ENCODE measurements at places on chromosomes 6 and 20. TPM values are rescaled to one million over a fixed set of nuclear protein-coding genes. Genes with fewer than 3 reads are reported as not detected.
A peak's percentile ranks its signal among the peaks of the same experiment; 100 is the strongest.

The LAMA2 gene
- total RNA-seq: 2.3 TPM

The MEP1A gene
- not detected for total RNA-seq

The KIF16B gene
- 17.3 TPM for total RNA-seq

The RNF144B gene
- total RNA-seq: 4.0 TPM

The PREX1 gene
- 65.3 TPM for total RNA-seq

The FAXC gene
- total RNA-seq: 8.8 TPM

The AFG1L gene
- total RNA-seq: 11.1 TPM

The VIP gene
- not detected for total RNA-seq

The HDGFL1 gene
- total RNA-seq: not detected

The SLC17A1 gene
- total RNA-seq: not detected

DNA sequence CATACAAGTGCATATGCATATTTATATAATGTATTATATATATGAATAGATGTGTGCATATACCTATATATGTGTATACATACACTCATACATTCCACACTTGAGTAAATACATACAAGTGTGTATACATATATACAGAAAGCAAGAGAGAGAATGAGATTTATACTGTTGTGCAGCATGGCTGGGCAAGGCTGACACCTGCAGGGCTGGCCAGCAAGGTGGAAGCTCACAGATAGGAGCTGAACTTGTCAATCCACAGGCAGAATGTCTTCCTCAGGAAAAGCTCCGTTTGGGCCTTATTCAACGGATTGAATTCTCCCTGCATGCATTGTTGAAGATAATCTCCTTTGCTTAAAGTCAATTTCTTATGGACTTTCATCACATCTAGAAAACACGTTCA is 256.7 kb downstream of the ZNF217 start:
- H3K27ac ChIP-seq: no peak overlapping the region
- no peaks in the 10 kb centered on the region for H3K36me3 ChIP-seq
- no peaks in the 10 kb centered on the region for H3K27me3 ChIP-seq
- no peaks in the 10 kb centered on the region for H3K4me1 ChIP-seq

- H3K27me3 ChIP-seq: no peaks in the 10 kb centered on the region
- no peak overlapping the region for H3K4me3 ChIP-seq
- H3K27ac ChIP-seq: no peak overlapping the region
- DNase-seq: no peak
Measured at GRCh38 chr6:135703007-135703406, 148.5 kb upstream of the PDE7B start.

DNA sequence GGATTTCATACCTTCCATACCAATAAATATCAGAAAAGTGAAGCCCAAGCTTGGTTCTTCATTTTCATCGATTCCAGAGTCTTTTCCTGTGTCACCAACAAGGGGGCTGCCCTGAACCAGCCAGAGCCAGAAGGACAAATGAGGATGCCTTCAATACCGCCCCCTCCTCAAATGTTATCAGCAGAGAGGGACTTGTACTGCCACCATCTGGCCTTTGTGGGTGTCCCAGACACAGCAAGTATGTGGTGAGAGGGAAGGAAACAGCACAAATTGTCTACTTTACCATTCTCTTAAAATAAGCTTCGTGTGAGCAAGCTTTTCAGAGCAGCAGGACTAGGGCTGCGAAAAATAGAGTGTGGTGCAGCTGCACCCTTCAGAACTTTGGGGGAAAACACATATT is 165.3 kb downstream of the SOBP start:
- no peak overlapping the region for H3K4me3 ChIP-seq
- no peak overlapping the region for H3K27ac ChIP-seq
- no peaks in the 10 kb centered on the region for H3K27me3 ChIP-seq
- no peaks in the 10 kb centered on the region for H3K36me3 ChIP-seq
- DNase-seq: peak; percentile 80
- H3K4me1 ChIP-seq: peaks cover 4% of the 10 kb centered on the region

DNA sequence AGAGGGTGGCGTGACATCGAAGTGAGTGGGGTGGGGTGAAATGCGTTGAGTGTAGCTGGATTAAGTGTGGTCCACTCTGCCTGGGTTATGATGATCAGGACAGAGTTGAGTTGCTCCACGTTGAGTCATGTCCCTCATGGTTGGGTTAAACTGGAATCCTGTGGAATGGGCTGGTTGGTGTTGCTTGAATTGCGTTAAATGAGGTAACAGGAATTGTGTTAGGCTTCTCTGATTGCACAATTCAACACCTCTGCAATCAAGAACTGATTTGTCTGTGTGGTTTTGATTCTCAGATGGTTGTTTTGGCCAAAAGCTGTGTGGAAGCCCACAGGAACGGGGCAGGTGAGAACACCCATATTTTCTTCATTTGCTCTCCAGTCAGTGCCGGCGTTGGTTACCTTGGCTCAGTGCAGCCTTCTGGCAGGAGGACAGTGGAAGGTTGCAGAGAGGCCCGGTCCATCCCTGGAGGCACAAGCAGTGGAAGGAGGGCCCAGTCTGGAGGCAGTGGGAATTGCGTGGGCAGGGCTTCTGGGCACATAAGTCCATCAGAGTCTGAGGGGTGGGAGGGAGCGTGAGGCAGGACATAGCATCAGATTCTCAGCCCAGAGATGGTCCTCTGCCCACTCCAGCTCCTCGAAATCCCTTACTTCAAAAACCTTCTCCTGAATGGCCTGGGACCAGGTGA is 11.6 kb downstream of the NOTCH4 start:
- DNase-seq: no peak
- no peaks in the 10 kb centered on the region for H3K4me1 ChIP-seq
- H3K4me3 ChIP-seq: no peak overlapping the region
- no peaks in the 10 kb centered on the region for H3K27me3 ChIP-seq

GRCh38 chr6:75382634-75382900 is 98.0 kb upstream of the TMEM30A start:
- no peak overlapping the region for H3K4me3 ChIP-seq
- no peaks in the 10 kb centered on the region for H3K36me3 ChIP-seq
- no peaks in the 10 kb centered on the region for H3K27me3 ChIP-seq
- peak overlapping the region; percentile 12 for H3K27ac ChIP-seq
- H3K4me1 ChIP-seq: no peaks in the 10 kb centered on the region

GRCh38 chr20:59318201-59318790 is 17.9 kb downstream of the EDN3 start:
- H3K4me1 ChIP-seq: peaks cover 3% of the 10 kb centered on the region
- H3K27me3 ChIP-seq: peaks cover 13% of the 10 kb centered on the region
- no peak overlapping the region for H3K27ac ChIP-seq
- DNase-seq: no peak

DNA sequence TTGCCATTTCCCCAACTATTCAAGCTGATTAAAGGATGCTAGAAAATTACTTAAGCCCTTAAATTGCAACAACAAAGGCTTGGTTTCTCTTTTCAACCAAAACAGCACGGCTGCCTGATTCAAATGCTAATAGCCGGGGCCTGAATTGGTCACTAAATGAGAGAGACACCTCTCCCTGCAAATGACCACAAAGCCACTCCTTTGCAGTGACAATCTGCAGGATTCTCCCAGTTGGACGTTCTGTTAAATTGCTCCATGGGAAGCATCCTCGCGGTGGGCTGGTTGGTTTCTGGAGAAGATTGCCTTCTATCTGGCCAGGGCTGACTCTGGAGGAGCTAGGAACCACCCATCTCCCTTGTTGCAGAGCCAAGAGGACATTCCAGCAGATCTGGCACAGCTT is 29.7 kb upstream of the TBXT start:
- DNase-seq: peak; percentile 68
- no peak overlapping the region for H3K4me3 ChIP-seq
- no peaks in the 10 kb centered on the region for H3K36me3 ChIP-seq

- no peaks in the 10 kb centered on the region for H3K27me3 ChIP-seq
- H3K27ac ChIP-seq: peak within 1 kb of the TSS; percentile 97
- peak within 1 kb of the TSS; percentile 88 for H3K4me3 ChIP-seq
- H3K4me1 ChIP-seq: peaks cover 3% of the 10 kb centered on the region
- no peak for DNase-seq
Measured at GRCh38 chr6:31728767-31729514, at the start of gene DDAH2. Gene DDAH2 (minus strand): TSS chr6:31729299. CDS start chr6:31729161, 138 bp downstream.

DNA sequence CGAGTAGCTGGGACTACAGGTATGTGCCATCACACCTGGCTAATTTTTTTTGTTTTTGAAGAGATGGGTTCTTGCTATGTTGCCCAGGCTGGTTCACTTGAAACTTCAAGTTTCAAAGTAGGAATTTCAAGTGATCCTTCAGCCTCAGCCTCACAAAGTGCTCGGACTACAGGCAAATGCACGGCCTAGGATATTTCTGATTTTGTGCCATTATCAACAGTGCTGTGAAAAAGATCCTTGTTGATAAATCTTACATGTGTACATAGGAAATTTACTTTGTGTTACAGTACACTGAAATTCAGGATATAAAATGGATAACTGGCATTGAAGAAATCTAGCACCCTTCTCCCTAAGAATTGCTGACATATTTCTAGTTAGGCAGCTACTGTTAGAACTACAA is 184.6 kb upstream of the PRDM1 start:
- no peaks in the 10 kb centered on the region for H3K27me3 ChIP-seq
- H3K4me1 ChIP-seq: peaks cover 3% of the 10 kb centered on the region

- no peak overlapping the region for H3K27ac ChIP-seq
- no peaks in the 10 kb centered on the region for H3K36me3 ChIP-seq
- H3K27me3 ChIP-seq: no peaks in the 10 kb centered on the region
- DNase-seq: peak; percentile 51
- no peak overlapping the region for H3K4me3 ChIP-seq
Measured at GRCh38 chr6:44039839-44040350, 87.4 kb downstream of the MRPL14 start.

- no peak for DNase-seq
- H3K27ac ChIP-seq: no peak overlapping the region
- H3K4me3 ChIP-seq: no peak overlapping the region
- peaks cover 37% of the 10 kb centered on the region for H3K36me3 ChIP-seq
Measured at GRCh38 chr20:36823121-36823520, 49.6 kb upstream of the DSN1 start.

DNA sequence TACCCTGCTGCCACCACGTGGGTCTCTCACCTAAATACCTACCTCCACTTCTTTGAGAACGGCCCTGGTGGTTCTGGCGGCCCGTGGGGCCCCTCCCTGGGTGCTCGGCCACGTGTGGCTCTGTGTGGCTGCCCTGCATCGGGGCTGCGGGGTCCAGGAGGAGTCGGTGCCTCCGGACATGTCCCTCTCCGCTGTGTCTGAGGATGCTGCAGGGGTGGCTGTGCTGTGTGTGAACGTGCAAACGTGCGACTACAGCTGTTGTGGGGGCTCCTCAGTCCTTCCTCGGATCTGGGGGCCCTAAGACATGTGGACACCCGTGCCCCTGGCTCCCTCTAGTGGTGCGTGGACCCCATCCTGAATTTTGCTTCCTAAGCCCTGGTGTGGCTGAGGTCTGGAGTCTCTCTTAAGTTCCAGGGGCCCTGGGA is 691.8 kb downstream of the QKI start:
- no peaks in the 10 kb centered on the region for H3K36me3 ChIP-seq
- peaks cover 21% of the 10 kb centered on the region for H3K27me3 ChIP-seq
- no peaks in the 10 kb centered on the region for H3K4me1 ChIP-seq
- peak; percentile 82 for DNase-seq
- no peak overlapping the region for H3K4me3 ChIP-seq

DNA sequence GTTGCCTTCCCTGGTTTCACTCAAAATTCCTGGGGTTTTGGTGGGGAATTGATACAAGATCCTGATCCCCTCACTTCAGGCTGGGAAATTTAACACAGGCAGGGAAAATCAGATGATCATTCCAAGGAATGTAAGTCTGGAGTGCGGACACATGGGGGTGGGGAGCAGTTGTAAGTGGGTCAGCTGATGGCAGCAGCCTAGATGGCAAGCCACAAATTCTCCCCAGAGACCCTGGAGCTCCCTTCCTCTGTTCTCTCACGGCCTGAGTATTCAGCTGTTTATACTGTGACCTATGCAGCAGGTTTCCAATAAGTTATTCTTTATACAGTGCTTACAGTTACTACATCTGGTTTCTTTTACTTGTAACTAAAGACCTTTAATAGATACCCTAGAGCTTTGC is 144.9 kb downstream of the SH3BGRL2 start:
- no peak for DNase-seq
- no peaks in the 10 kb centered on the region for H3K36me3 ChIP-seq
- no peak overlapping the region for H3K4me3 ChIP-seq
- H3K4me1 ChIP-seq: peaks cover 3% of the 10 kb centered on the region
- H3K27me3 ChIP-seq: no peaks in the 10 kb centered on the region

- H3K4me3 ChIP-seq: no peak overlapping the region
- H3K36me3 ChIP-seq: no peaks in the 10 kb centered on the region
Measured at GRCh38 chr20:5668529-5668868, 81.7 kb upstream of the SHLD1 start.

DNA sequence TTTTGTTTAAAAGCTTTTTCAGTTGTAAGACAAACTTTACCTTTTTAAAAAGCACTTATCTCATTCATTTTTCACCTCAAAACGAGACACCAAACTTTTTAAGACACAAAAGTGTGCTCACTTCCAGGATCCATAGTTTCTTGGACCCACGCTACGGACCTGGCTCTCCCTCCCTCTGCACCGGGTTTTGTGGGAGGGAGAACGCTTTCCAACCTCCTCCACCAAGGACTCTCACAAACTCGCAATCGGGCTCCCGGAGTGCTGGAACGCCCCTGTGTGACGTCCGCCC is 436 bp downstream of the CAGE1 start:
- peaks cover 12% of the 10 kb centered on the region for H3K36me3 ChIP-seq
- DNase-seq: no peak
- peak overlapping the region; percentile 89 for H3K4me3 ChIP-seq
- H3K27me3 ChIP-seq: no peaks in the 10 kb centered on the region
- H3K4me1 ChIP-seq: no peaks in the 10 kb centered on the region
- H3K27ac ChIP-seq: peak overlapping the region; percentile 84

GRCh38 chr20:59526242-59527225 is 77.8 kb upstream of the PHACTR3 start:
- no peak overlapping the region for H3K27ac ChIP-seq
- no peak overlapping the region for H3K4me3 ChIP-seq
- H3K27me3 ChIP-seq: peaks cover 53% of the 10 kb centered on the region
- no peak for DNase-seq

DNA sequence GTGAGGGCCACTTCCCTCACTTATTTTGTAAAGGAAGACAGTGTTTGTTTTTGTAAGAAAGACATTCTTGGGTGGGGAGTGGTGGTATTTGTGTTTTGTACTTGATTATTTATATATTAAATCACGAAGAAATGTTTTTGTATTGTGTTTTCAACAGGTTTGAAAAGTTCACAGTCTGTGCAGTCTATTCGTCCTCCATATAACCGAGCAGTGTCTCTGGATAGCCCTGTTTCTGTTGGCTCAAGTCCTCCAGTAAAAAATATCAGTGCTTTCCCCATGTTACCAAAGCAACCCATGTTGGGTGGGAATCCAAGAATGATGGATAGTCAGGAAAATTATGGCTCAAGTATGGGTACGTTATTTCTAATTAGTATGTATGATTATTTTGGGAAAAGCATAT is 137.2 kb downstream of the NCOA3 start:
- H3K36me3 ChIP-seq: peaks cover 83% of the 10 kb centered on the region
- DNase-seq: no peak
- no peak overlapping the region for H3K4me3 ChIP-seq
- H3K4me1 ChIP-seq: no peaks in the 10 kb centered on the region

- no peak for DNase-seq
- H3K4me3 ChIP-seq: no peak overlapping the region
- no peaks in the 10 kb centered on the region for H3K4me1 ChIP-seq
- H3K27me3 ChIP-seq: no peaks in the 10 kb centered on the region
- no peak overlapping the region for H3K27ac ChIP-seq
- H3K36me3 ChIP-seq: no peaks in the 10 kb centered on the region
Measured at GRCh38 chr6:93376026-93376540, 43.3 kb downstream of the EPHA7 start.

- H3K27me3 ChIP-seq: no peaks in the 10 kb centered on the region
- H3K4me3 ChIP-seq: no peak overlapping the region
- DNase-seq: no peak
- peaks cover 38% of the 10 kb centered on the region for H3K36me3 ChIP-seq
- H3K4me1 ChIP-seq: no peaks in the 10 kb centered on the region
- H3K27ac ChIP-seq: no peak overlapping the region
Measured at GRCh38 chr6:63685446-63686379, 50.1 kb downstream of the PHF3 start.

Measured in endodermal cell (in vitro differentiated cells).